ENCODE measurements at places on chromosomes 16 and 17.

DNA sequence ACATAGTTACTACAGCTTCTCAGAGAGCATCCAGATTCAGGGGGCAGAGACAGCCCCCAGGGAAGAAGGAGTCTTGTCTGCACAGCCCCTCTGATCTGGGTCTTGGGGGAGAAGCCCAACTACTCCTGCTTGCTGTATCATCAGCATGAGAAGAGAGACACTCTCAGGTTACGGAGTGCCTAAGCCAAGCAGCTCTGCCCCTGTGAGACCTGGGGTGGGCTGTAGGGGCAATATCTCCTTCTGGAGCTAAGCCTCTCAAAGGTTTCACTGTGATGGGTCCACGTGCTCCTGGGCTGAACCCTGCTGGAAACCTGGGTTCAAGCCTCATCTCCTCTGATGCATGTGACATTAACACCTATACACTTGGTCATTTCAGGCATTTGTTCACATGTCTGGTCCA, 123.2 kb downstream of the CPPED1 start:
- DNase-seq, result no peak

DNA sequence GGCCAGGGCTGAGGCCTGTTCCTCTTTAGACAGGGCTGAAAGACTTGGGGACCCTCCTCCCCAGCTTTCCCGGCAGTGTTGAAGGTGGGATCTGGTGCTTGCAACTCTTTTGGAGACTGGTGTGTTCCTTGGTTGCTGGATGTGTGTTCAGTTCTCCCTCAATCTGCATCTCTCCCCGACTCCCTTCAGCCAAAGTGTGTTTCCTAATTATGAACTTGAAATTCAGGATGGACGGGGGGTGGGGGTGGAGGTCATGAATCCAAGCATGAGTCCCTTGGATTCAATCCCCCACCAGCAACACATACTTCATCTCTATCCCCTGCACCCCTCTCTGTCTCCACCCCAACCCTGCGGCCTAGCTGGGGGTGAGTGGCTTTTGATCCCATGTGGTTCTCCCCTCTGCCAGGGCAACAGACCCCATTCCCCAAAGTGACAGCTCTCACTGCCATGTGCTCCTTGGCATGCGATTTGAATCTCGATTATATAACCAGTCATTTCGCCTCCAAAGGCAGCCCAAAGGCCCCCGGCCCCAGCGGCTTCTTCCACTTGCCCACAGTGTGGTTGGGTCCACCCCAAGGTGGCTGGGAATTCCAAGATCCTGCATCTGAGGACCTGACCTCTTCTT, 1.3 kb downstream of the ARHGAP23 start:
- DNase-seq, result no peak

- no peak for DNase-seq
These were observed 19.4 kb downstream of the ERN1 start for GRCh38 chr17:64110379-64111152.

- DNase-seq, result no peak
These were observed 49.1 kb upstream of the IL34 start for GRCh38 chr16:70597135-70597835.

- no peak for DNase-seq
These were observed 11.1 kb upstream of the SLC5A11 start for GRCh38 chr16:24834459-24835335.

DNA sequence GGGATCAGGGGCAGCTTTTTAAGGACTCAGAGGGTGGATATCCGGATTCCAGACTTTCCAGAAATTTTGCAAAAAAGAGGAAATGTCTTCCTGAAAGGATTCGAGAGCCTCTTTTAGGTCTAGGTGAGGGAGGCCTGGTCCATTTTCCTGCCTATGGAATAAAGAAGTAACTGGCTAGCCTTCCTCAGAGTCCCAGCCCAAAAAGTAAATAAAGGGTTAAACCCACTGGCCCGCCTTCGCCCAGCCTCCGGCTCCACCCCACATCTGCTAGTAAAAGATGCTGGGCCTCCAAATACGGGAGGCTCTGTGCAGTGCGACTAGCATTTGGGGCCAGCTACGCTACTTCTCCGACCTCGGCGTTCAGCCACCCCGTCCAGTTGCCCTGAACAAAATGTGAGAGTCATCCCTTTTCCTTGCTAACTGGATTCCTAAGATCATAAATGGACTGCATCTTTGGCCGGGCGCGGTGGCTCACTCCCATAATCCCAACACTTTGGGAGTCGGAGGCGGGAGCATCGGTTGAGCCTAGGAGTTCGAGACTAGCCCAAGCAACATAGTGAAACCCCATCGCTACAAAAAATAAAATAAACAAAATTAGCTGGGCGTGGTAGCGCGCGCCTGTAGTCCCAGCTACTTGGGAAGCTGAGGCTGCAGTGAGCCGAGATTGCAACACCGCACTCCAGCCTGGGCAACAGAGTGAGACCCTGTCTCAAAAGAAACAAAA, 824 bp upstream of the MPP2 start:
- no peak for DNase-seq

DNA sequence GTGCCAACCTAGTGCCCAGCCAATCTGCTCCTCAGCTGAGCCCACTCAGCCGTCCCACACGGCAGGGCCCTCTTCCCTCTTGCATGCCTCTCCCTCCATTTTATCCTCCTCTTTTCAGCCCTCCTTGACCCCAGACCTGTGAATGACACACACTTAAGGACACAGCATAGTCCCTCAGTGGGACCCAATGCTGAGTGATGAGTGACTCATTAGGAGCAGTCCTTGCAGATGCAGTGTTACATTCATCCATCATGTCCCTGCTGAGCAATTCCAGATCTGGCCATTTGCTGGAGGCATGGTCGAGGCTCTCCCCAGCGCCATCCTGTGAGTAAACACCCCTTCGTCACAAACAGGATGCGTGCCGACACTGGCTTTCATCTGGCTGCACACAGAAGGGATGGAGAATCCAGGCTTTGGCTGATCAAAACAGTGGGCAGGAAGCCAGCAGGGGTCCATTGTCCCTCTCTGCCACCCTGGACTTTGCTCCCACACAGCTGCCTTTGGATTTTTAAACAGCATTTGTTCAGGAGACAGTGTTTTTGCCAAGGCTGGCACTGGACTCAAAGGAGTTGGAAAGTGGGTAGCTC, 122.6 kb downstream of the AXIN2 start:
- no peak for DNase-seq

DNA sequence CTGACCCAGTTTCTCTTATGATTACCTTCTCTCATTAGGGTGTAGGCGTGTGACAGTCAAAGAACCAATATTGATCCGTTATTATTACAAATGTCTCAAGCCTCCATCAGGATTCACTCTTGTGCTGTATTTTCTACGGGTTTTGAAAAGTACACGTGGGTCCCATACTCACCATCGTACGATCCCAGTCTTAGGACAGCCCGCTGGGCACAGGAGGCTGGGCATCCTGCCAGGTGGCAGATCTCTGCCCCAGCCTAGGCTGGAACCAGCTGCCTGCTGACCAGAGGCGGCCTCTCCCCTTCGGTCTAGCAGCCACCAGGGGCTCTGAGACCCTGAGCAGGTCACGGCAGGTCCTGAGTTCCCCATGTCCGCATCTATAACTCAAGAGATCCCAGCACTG, 2.0 kb upstream of the METRNL start:
- no peak for DNase-seq

- DNase-seq, result no peak
These were observed 94.8 kb upstream of the CBX4 start for GRCh38 chr17:79933863-79934652.

GRCh38 chr16:81813648-81814047, 34.6 kb downstream of the PLCG2 start:
- DNase-seq, result no peak

DNA sequence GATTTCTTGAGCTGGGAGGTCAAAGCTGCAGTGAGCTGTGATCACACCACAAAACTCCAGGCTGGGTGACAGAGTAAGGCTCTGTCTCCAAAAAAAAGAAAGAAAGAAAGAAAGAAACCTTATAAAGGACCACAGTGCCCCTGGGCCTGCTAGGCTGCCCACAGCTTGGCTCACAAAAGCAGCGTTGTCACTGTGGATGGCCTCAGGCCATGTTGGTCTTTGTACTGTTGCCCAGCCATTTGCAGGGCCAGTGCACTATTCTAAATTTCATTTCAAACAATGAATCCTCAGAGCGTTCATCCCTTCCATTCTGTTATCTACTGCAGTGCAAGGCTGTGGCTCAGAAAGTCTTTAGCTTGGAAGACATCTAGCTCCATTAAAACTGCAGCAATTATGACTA, 208.4 kb downstream of the SLC39A11 start:
- DNase-seq, result no peak

- no peak for DNase-seq
These were observed 18.3 kb downstream of the RND2 start for GRCh38 chr17:43043307-43043706.
